ENCODE measurements at places on chromosomes 4 and X.
A peak's percentile ranks its signal among the peaks of the same experiment; 100 is the strongest.

- DNase-seq = no peak
These were observed 17.4 kb downstream of the ATP5ME start for GRCh38 chr4:656436-657337.

DNA sequence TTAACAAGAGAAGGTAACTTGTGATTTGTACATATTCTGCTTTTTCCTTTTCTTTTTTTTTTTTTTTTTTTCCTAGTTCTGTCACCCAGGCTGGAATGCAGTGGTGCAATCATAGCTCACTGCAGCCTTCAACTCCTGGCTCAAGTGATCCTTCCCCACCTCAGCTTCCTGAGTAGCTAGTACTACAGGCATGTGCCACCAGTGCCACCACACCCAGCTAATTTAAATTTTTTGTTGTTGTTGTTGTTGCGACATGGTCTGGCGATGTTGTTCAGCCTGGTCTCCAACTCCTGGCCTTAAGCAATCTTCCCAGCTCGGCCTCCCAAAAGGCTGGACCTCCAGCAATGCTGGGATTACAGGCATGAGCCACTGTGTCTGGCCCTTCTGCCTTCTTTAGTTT, 1.5 kb upstream of the TACR3 start:
- no peak for DNase-seq

GRCh38 chrX:19774905-19775304, 112.5 kb downstream of the SH3KBP1 start:
- peak; percentile 20 for DNase-seq

- no peak for DNase-seq
These were observed 1.1 kb downstream of the NUDT9 start for GRCh38 chr4:87423317-87424098.

DNA sequence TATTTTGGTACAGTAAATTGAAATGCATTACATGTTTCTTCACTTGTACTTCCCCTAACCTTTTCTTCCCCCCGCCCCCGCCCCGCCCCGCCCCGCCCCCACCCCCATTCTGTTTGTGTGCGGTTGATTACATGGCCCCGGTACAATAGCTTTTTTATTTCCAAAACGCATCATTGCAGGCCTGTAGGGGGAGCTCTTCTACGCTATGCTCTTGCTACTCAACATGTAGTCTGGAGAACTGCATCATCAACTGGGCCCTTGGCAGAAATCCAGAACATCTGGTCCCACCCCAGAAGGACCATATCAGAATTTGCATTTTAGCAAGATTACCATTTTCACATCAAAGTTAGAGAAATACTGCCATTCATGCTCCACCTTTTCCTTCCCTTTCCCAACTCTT, 333.3 kb upstream of the DDX53 start:
- peak; percentile 7 for DNase-seq

GRCh38 chr4:113548303-113548702, 213.2 kb downstream of the CAMK2D start:
- DNase-seq = no peak

DNA sequence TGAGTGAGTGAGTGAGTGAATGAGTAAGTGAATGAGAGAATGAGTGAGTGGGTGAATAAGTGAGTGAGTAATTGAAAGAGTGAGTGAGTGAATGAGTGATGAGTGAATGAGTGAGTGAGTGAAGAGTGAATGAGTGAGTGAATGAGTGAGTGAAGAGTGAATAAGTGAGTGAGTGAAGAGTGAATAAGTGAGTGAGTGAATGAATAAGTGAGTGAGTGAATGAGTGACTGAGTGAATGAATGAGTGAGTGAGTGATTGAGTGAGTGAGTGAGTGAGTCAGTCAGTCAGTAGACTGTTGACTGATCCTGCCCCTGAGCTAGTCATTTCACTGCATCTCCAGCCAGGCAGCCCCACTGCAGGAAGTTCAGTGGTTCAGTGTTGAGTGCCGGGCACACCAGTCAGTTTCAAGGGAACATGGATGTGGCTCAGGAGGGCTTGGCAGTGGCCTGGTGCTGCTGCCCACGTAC, 228.4 kb upstream of the PSAPL1 start:
- DNase-seq = no peak

- DNase-seq = no peak
These were observed 126.0 kb upstream of the PAQR3 start for GRCh38 chr4:79065262-79065661.

DNA sequence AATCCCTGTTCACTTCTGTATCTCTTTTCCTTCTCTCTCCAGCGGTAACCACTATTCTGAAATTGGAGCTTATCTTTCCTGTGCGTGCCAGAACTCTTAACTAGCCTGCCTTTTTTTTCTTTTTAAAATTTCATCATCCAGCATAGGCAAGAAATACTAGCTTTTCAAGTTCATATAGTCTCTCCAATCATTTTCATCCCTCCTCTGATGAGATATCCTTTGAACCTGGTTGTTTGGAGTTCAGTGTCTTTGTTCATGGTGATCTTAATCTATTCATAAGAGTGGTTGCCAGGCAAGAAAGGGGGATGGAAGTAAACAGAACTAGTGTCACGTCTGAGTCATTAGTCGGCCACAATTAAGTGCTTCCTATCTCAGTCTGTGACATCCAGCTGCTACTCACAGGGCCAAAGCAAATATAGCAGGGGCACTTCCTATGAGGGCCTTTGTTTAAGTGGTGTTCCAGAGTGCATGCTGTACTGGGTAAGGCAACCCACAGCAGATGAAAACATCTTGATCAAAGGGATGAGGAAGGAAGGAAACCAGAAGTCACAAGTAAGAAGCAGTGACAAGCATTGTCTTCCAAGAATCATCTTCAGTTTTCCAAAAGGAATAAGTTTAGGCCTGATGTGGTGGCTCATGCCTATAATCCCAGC, 56.4 kb upstream of the XIAP start:
- peak; percentile 57 for DNase-seq

DNA sequence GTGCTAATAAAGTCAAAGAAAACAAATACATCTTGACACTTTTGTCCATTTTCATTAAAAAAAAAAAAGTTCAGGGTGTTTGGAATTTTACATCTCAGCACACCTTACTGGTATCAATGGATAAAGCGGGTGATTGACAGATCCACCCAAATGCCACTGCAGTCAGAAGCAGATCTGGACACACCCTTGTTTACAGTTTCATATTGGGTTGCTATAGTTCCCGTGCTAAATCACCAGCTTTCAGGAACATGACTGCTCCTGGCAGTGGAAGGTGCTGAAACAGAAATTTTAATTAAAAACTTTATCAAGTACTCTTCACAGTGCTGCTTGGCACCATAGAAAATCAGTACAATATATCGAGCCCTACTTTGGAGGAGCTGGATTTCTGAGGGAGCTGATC, 116.3 kb downstream of the STOX2 start:
- no peak for DNase-seq

DNA sequence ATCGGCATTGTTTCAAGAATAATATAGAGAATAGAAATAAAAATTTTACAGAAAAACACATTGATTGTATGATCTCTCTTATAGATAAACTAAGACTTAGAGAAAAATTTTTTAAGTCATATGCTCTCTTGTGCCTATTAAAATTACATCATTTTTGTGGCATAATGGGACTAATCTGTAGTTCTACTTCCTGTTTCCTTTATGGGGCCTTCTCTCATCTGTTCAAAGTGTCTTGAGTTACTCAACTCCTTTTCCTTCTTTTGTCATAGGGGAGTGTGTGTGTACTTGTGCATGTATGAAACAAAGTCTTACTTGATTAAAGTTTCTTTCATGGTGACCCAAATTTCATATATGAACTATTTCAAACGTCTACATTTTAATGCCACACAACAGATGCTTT, 1448.9 kb upstream of the TENM3 start:
- no peak for DNase-seq

GRCh38 chrX:136766785-136767103, 14.0 kb downstream of the ARHGEF6 start:
- no peak for DNase-seq

Measured in DND-41 (cell line).